Mesenteric fat pad (tissue), 1 donor: ENCODE measurements at places on chromosomes 4 and X.

DNA sequence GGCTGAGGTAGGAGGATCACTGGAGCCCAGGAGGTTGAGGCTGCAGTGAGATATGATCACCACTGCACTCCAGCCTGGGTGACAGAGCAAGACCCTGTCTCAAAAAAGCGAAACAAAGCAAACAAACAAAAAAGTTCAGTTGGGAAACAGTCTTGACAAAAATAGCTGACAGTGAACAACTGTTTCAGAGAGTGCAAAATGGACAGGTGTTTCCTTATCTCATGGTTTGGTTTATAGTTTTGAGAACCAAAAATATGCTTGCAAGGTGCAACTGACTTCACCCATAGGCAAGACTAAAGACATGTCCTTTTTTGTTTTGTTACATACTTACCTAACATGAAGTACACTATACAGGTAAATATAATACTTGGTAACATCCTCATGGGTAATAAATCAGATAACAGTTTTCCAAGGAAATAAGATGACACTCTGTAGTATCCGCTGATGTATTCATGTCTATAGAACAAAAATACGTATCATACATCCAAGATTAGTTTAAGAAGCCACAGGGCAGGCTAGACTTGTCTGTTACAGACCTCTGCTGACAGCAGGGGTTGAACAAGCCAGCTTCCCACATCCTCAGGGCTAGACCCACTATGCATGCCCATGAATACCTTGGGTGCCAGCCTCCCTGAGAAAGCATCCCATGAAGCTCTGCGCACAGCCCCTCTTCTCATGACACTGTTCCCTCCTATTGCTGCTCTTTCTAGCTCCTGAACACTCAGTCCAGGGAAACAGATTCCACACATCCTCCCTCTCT is 59.3 kb downstream of the ABCG2 start:
- DNase-seq, result no peak

DNA sequence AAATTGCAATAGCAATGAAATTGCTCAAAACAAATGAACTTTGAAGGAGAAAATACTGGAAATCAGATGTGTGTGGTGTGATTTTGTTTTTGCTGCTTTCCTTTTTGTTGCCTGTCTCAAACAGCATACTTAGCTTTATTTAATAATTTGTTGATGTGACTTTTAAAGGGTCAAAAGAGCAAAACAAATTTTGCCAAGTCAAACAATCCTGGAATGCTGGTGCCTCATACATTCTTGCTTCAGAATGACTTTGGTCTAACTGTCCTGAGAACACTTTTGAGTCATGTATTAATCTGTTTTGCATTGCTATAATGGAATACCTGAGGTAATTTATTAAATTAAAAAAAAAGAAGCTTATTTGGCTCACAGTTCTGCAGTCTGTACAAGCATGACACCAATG is 3.4 kb downstream of the PF4V1 start:
- no peak for DNase-seq

DNA sequence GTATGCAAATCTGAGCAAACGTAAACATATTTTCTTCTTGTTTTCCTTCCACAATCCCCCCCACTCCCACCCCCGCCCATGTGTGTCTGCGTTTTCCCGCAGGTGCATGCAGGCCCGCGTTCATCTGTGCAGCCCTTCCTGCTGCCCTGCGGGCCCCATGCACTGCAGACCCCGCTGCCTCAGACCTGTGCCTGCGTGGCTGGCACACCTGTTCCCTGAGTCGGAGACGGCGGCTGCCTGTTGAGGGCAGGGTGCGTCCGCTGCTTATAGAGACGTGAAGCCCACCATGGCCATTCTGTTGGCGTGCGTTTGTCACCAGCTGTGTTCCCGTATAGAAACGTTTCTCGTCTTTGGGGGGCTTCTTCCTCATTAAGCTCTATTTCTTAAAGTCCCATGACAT is 51.5 kb downstream of the PCGF3 start:
- no peak for DNase-seq

DNA sequence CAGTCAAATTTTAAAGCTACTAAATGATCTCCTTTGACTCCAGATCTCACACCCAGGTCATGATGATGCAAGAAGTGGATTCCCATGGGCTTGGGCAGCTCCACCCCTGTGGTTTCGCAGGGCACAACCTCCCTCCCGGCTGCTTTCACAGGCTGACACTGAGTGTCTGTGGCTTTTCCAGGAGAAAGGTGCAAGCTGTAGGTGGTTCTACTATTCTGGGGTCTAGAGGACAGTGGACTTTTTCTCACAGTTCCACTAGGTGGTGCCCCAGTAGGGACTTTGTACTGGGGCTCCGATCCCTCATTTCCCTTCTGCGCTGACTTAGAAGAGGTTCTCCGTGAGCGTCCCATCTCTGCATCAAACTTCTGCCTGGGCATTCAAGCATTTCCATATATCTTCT is 845.2 kb downstream of the PCDH18 start:
- no peak for DNase-seq

- no peak for DNase-seq
These were observed 6.0 kb downstream of the SMAD1 start for GRCh38 chr4:145487631-145488030.
